Stimulated activated CD8-positive, alpha-beta memory T cell treated with anti-CD3 and anti-CD28 coated beads, Interleukin-15, amount 100 ng/mL, for 24 hours (primary cell): ENCODE measurements at places on chromosomes 1 and 21.

- no peak for DNase-seq
Observed at GRCh38 chr1:49436865-49437264, 586.9 kb downstream of the AGBL4 start.

DNA sequence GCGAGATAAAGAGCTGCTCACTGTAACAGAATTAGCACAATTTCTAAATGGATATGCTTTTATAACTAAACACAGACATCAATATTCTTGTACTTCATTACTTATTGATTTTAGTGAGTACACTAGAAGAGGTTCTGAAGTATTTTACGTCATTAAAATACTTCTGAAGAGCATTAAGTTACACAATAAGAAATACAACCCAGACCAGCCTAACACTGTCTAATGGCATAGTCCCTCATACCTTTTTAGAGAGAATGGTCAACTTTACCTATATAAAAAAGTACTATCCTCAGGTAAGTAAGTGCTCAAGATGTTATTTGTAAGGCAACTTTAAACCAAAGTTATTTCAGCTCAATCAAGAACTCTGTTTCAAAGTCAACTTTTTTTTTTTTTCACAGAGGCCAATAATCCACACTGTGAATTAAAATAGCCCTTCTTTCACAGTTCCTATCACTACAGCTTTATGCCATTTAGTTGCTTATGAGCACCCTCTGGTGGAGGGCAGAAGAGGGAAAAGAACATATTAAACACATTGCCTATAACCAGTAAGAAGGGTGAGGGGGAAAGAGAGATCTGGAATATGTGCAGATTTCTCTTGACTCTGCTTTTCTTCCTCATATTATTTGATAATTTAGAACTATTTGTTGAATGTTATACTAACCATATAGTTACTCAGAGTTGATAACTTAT is 182.1 kb upstream of the DMRTA2 start:
- DNase-seq: no peak

DNA sequence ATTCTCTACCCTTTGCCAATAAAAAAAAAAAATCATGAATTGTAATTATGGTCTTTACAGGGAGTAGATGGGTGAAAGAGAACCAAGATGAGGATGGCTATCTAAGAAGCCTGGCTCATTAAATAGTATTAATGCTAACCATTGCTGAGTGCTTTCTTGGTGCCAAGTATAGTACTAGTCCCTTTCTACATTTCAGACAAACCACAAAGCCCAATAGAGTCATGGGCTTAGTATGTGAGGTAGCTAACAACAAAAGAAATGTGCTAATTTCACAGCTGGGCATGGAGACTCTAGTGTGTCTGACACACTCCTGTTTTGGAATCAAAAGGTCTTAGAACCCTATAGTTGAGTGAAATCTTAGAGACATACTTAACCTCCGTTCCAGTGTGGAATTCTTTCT is 84.5 kb upstream of the ESRRG start:
- no peak for DNase-seq

DNA sequence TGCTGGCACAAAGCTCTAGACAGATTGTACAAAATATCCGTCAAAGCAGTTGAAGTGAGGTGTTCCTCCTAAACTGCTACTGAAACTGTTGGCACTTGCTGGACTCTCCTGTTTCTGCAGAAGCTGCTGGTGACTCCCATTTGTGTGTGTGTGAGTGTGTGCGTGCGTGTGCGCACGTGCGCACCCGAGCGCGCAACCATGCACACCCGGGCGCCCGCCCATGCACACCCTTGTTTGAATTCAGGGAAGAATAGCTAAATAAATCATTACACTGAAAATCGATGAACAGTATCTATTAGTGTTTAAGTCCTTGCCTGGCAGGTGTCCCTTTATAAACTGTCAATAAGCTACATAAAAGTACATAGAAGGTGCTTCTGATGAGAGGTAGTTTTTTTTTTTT is 156.4 kb upstream of the B3GALT2 start:
- DNase-seq: no peak

- DNase-seq: no peak
Observed at GRCh38 chr1:116942344-116942743, 32.6 kb downstream of the PTGFRN start.

- no peak for DNase-seq
Observed at GRCh38 chr1:38186566-38186965, 140.0 kb upstream of the POU3F1 start.

- peak; percentile 43 for DNase-seq
Observed at GRCh38 chr1:110780600-110781484, 92.1 kb upstream of the CD53 start.

GRCh38 chr1:227734546-227734855 is 601 bp downstream of the JMJD4 start:
- no peak for DNase-seq

DNA sequence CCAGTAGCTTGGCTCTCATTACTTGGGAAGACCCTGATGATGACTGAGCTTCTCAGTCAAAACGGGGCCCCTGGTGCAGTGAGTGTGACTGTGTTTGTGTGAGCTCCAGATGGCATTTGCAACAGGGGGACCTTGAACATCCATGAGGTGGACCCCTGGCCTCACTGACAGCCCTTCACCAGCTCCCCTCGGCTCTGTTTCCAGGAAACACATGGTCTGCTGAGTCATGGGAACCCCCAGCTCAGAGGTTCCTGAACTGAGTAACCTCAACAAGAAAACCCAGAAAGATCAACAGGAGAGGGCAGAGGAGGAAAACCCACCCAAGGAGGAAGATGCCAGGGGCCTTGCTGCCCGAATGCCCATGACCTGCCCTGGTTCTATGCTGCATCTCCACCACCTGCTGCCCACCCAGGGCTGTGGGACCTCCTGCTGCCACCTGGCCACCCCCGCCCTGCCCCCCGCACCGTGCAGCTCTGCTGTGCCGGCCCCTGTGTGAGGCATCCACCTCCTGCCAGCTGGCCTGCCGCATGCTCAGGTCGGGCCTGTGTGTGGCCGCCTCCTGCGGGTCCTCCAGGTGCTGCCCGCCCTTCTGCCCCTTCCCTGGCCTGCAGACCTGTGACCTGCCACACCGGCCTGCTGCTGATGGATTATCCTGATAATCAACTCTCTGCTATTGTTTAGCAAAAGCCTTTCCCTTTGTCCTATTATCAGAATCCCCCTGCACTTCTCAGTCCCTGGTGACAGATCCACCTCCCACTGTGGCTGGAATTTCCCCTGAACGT is 4.2 kb upstream of the KRTAP12-1 start:
- no peak for DNase-seq

DNA sequence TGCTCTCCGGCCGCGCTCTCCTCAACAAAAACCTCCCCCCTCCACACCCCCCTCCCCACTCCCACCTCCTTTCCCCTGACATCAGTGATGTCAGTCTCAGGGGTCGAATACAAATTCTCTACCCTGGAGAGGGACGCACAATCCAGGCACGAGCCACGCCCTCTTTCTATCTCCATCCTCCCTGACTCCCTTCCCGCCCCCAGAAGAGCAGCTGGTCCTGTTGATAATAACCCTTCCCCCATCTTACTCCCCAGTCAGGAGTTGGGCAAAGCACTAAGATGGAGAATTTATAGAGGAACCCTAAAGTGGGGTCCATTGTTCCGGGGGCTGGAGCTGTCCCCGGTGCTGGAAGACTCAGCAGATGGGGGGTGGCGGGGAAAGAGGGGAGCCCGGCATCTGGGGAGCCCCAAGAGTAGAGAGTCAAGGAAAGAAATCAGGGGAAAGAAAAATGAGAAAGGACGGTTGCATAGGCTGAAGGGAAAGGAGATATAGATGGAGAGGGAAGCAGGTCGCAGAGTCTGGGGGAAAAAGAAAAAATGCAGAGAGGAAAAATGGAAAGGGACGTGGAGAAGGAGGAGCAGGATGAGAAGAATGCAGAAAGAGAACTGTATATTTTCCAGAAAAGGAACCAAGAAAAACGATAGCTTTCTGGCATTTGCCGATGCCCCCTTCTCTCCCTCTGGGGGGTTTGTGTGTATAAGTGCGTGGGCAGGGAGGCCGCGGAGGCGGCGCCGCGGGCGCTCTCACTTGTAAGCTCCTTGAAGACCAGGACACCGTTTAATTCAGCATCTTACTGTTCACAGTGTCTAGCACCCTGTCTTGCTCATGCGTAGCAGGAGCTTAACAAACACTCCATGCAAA is at the start of gene CELF3:
Gene CELF3 (minus strand): TSS at position 33 of the 861 bp plus-strand sequence. CDS start 783 bp downstream, outside the sequence.
- no peak for DNase-seq

GRCh38 chr1:208098773-208099172 is 145.4 kb downstream of the PLXNA2 start:
- no peak for DNase-seq

- no peak for DNase-seq
Observed at GRCh38 chr1:205568469-205569361, 63.1 kb downstream of the ELK4 start.

DNA sequence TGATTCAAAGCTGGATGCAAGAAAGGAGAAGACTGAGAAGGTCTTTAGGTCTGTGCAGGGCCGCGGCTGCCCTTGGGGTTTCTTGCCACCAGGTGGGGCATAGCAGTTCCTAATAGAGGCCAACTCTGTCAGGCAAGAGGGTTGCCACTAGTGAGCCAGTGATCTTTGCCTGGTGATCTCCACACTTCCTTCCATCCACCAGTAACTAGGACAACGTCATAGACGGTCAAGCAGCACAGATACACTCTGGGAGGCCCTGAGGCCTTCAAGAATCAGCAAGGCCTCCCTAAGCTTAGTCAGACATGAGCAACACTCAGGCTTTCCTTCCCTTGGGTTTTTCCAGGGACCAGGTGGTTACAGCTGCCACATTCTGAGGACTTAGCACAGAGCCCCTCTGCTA is 32.9 kb upstream of the ATP2B4 start:
- peak; percentile 13 for DNase-seq

DNA sequence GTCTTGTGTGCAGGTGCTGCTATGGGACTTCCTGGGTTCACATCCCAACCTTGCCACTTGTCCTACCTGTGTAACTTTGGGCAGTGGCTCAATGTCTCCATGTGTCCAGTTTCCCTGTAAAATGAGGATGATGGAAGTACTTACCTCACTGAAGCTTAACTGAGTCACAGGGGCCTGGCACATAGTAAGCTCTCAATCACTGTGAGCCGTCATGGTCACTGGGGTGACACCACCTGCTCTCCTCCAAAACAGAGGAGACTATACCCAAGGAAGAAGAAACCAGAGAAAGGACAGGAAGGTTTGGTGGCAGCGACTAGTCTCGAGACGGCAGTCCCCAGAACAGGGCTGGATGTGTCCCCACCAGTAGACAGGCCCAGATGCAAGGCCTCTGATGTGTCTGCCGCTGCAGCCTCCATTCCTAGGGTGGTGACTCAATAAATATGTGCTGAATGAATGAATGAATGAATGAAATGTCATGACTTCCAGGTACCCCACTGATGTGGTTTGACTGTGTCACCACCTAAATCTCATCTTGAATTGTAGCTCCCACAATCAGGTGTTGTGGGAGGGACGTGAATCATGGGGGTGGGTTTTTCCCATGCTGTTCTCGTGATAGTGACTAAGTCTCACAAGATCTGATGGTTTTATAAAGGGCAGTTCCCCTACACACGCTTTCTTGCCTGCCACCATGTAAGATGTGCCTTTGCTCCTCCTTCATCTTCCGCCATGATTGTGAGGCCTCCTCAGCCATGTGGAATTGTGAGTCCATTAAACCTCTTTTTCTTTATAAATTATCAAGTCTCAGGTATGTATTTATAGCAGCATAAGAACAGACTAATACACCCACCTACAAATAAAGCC is 13.0 kb upstream of the LRP8 start:
- no peak for DNase-seq

GRCh38 chr21:44653123-44653522 is 1.3 kb downstream of the KRTAP12-4 start:
- no peak for DNase-seq

DNA sequence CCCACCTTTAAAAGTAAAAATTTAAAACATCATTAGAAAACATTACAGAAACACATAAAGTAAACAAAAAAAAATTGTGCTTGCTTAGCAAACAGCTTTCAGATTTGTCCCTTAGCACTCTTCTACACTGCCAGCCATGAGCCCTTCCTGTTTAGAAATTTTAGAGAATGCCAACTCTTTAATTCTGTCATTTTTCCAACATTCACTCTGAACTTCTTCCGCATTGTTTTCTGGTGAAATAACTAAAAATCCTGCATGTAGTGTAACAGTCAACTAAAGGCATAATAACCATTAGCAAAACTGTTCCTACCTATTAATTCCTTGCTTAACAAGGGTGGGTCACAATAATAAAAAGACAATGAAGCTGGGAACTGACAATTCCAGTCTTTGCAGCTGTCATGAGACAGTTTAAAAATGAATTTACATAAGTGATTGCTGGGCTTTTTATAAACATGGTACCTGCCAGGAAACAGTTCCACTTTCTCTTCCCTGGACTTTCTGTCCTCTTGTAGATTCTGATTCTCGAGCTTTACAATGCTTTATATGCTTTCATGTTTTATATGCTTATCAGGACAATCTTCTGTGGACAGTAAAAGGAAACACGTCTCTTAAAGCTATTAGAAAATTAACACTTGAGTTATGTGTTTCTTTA is 19.0 kb downstream of the GNG12 start:
- no peak for DNase-seq

GRCh38 chr21:43809346-43809799 is 20.0 kb downstream of the RRP1 start:
- DNase-seq: no peak

DNA sequence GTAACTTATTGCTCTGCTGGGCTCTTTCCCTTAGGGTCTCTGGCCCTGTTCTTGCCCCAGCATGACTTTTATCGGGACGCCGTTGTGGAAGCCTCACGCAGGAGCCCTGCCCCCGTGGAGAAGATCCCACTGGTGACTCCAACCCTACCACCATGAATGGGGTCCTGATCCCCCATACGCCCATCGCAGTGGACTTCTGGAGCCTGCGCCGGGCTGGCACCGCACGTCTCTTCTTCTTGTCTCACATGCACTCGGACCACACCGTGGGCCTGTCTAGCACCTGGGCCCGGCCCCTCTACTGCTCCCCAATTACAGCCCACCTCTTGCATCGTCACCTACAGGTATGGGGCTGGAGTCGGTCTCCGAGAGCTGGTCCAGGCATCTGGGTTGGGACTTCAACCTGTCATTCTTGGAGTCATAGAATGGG is 322 bp downstream of the DCLRE1B start:
- DNase-seq: no peak

DNA sequence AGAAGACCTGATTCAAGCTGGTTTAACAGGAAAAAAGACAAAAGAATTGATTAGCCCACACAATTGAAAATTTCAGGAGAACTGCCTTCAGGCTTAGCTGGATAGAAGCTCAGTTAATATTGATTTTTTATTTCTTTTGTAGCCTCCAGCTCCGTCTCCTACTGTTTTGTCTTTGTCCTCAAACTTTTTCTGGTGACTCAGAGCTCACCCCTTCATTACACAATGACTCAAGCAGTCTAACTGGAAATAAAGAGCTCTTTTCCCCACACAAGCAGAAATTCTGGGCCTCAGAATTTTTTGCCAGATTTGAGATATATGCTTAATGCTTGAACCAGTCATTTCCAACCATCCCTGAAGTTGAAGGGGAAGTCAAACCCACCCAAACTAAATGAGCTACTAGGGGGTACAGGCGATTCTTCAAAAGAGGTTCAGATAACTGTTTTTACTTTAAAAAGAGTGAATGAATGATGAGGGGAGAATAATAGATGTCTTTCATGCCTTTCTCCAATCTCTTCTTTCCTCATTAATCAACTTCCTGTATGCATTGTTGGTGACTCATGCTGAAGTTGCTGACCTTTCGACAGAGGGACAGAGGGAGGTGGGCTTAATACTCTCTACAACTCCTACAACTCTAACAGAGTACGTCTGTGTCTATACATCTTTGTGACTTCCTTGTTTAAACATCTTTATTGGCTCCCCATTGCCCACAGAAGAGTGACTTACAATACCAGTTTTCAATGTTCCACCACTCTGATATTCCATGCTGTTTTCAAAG is 6.2 kb upstream of the ACP6 start:
- DNase-seq: no peak
